RWPE1 (cell line): ENCODE measurements at places on chromosomes 12 and 14.

DNA sequence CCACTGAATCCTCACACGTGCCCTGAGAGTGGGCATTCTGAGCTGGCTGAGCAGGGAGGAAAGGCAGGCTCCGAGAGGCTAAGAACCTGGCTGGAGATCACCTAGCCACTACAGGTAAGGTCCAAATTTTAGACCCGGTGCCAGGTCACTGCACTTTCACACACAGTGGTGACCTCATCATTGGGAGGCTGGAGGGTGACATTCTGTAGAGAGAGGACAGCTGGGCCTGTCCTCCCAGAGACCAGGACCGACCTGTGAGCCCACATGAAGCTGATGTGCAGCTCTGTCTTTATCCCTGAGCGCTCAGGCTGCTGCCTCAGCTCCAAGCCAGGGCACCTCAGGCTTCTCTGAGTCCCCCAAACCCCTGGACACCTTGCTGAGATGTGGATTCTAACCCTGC, 4.1 kb downstream of the TTC7B start:
- DNase-seq, result no peak

GRCh38 chr14:68586896-68587751, 205.7 kb downstream of the ZFP36L1 start:
- DNase-seq, result no peak

- no peak for DNase-seq
These were observed 414.8 kb upstream of the LMO3 start for GRCh38 chr12:17020765-17021164.

GRCh38 chr12:109464642-109465351, 12.3 kb downstream of the KCTD10 start:
- no peak for DNase-seq

DNA sequence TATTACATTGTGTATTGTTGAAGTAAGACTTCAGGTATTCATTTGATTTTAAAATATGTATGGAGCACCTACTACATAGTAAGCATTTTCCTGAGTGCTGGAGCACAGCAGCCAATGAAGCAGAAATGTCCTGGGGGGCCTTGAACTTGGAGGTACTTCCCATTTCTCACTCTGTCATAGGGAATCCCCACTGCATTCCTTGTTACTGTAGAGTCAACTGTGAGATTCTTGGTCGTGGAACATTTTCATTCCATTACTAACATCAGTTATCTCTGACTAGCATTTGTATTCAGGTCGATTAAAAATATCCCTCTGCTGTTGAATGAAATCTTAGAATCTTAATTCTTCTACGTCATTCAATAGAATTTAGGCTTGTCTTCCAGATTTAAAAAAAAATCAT, 66.7 kb downstream of the PDE3A start:
- DNase-seq, result no peak

DNA sequence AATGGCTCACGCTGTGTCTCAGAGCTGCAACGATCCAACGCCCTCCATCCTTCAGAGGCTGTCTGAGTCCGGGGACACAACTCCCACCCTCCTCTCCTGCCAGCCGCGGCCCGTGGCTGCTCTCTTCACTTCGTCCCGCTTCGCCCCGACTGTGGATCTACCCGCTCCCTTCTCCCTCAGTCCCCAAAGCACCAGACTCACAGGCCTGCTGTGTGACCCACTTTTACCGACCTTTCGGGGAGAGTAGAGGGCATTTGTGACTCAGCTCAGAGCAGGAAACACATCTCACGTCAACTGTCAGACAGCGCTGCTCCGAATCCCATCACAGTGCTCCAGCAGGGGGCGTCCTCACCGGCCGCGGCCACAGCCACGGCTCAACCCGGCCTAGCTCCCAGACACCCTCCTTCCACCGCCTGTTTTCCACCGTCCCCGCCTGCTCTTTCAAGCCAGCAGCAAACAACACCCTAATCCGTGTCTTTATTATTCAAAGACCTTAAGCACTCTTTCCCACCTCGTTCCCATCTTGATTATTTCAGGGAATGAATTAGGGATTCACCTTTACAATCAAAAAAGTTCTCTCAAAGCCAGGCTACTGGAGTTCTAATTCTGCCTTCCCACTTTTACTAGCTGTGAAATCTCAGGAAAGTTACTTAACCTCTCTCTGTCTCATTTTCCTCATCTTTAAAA, 5.0 kb upstream of the AQP2 start:
- peak; percentile 55 for DNase-seq

GRCh38 chr12:116599285-116600136, 40.3 kb downstream of the MAP1LC3B2 start:
- peak; percentile 72 for DNase-seq

DNA sequence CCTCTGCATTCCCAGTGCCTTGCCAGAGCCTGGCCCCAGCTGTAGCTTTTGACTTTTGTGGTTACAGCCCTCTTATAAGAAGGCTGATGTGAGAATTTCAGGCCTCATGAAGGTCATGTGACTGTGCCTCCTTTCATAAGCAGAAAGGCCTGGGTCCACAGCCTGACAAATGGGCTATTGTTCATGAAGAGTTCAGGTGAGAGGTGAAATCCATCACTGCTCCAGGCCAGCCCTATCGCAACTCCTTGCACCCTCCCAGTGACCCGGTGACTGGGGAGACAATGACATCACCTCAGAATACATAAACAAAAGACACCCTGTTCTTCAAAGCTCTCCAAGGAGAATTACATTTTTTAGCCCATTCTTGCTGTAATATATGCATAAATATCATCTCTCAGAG, 321.5 kb downstream of the PCNX1 start:
- DNase-seq, result no peak

DNA sequence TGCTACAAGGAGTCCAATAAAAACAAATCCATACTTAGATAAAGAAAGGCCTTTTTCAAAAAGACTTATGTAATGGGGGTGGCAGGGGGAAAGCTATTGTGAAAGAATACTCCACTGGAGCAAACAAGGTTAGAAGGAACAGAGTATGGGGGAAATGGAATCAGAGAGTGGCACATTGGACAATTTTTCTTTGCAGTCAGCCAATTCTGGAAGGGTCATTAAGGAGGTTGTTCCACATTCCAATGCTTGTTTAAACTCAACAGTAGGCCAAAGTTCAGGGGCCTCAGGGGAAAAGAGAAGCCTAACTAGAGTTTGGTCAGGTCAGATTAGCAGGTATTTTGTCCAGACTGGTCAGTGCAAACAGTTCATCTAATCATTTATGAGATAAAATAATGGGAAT, 105.2 kb upstream of the RESF1 start:
- DNase-seq, result no peak

DNA sequence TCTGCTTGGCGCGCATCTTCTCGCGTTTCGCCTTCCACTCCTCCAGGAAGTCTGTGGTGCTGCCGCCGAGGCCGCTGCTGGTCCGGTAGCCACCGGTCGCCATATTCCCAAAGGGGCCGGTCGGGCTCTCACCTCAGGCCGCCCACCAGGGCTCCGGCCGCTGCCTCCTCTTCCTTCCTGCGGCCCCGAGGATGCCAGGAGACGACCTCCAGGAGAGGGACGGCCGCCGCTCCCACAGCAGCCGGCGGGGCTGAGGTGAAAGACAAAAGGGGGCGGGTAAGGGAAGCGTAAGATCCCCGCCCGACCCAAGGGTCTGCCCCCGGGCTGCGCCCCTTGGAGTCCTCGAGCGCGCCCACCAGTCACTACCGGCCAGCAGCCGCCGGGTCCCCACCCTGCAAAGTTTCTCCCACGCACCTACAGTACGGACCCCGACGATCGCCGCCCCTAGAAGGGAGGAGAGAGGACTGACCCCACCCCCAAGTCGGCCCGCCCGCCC, 574 bp downstream of the PAWR start:
- DNase-seq, result no peak

- DNase-seq, result no peak
These were observed 31.1 kb downstream of the SSH1 start for GRCh38 chr12:108826101-108826806.

GRCh38 chr12:47234576-47235141, 154.9 kb upstream of the AMIGO2 start:
- DNase-seq, result peak; percentile 62

DNA sequence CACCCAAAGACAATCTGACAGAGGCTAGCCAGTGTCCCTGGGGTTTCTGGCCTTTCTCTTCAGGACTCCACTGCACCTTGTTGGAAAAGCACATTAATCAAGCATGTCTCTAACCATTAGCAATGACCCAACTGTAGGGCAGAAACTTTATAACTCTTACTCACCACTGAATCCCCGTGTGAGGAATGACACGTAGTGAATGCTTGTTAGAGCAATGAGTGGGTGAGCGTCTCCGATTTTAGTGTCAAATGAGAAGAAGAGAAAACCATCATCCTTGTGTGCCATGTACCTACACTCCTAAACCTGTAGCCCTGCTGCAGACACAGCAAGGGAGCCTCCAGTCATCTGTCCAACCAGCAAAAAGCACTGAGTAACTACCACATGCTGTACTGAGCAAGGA, 56.5 kb upstream of the GPR68 start:
- DNase-seq, result no peak

DNA sequence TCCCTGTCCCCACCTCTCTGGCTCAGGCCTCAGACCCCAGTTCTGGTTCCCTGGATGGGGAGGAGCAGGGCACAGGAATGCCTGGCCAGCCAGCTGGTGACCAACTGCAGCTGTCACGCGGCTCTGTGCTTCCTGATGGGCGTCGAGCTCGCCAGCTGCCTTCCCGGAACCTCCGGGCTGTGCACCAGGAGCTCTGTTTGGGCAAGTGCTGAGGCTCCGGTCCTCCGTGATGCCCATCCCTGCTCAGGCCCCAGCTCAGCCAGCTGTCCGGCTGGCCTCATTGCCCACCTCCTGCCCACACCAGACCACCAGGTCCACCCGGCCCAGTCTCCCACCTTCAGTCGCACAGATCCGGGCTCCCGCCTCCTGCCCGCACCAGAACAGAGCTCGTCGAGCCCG, 4.8 kb downstream of the IFFO1 start:
- no peak for DNase-seq

- DNase-seq, result no peak
These were observed 9.7 kb downstream of the JDP2 start for GRCh38 chr14:75437201-75438143.

DNA sequence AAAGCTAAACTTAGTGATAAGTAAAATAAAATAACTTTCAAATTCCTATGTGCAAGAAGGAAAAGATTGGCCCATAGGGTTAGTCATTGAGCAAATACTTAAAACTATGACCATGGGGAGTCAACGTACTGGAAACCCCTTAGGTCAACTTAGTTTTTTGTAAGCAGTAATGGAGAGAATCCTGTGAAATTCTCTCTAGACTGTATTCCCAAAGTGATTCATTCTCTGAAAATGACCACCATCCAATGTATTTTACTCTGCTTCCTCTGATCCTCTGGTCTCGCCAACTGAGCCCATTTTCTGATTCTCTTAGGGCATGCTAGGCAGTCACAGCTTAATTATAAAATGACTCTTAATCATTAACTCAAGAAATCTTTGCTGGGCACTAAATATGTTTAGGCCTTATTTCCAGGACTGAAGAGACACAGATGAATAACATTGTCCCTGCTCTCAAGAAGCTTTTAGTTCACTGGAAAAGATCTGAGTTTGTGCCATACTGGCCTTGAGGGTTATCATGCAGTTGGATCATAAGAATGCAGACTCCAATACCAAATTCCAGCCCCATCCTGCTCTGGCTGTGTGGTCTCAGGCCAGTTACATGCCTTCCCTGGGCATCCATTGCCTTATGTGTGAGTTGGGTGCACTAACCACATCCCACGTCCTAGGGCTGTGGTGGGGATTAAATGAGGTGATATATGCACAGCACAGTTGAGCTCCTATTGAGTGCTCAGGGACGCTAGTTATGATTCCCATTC, 732.4 kb downstream of the AACS start:
- no peak for DNase-seq

DNA sequence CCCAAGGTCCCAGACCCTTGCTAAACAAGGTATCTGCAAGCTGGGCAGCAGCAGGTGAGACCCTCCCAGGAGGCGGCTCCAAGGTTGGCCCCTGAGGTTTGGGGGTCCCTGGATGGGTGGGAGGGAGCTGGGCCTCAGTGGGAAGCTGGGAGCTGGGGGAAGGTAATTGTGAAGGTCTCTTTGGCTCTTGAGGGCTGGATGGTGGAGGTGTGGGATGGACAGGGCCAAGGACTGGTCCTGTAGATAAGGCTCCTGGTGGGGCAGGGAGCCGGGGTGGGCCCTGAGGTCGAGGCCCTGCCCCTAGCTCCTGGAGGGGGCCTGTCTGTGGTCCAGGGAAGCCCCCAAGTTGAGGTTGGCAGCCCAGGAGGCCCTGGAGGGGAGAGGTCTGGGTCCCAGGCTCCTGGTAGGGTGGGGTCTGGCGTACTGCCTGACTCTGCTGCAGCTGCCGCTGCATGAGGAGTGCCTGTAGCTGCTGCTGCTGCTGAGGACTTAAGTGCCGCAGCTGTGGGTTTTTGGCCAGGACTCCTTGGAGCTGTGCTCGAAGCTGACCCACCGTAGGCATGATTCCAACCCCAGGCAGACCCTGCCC, 13.1 kb upstream of the PRKAG1 start:
- DNase-seq, result no peak

DNA sequence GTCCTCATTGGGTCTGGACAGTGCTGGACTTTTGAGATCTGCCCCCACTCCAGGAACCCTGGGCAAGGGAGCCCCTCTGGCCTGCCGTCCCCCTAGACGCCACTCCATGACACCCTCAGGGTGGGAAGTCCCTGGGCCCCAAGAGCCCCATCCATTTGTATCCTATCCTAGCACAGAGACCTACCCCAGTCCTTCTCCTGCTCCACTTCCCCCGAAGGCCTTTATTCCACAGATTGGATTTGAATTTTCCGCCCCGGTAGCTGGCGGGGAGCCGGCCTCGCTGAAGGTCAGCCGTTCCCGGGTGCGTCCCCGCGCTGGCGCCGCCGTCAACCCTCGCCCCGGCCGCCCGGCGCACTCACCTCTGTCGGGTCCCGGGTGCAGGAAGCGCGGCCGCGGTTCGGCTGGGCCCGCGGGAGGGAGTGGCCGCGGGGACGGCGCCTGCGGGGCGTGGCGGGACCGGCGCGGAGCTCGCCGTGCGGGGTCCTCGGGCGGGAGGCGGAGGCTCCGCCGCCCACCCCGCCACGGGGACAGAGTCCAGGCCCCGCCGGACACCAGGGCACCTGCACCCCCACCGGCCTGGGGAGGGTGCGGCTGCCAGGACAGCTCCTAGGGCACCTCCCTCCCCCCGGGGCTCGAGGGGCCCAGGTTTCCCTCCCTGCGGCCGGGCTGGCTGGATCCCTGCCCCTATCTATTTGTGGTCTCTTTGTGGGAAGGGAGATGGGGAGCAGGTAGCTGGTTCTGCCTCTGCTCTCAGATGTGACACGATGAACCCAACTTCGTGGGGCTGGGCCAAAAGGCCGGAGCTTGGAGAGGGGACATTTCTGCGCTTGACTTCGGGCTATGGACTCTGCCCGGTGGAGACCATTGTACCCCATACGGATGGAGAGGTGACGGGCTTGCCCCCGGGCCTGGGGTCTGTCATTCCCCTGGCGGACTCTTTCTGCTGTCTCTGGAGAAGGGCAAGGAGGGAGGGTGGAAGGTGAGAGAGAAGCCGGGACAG, 19.9 kb upstream of the GPR68 start:
- DNase-seq, result no peak

DNA sequence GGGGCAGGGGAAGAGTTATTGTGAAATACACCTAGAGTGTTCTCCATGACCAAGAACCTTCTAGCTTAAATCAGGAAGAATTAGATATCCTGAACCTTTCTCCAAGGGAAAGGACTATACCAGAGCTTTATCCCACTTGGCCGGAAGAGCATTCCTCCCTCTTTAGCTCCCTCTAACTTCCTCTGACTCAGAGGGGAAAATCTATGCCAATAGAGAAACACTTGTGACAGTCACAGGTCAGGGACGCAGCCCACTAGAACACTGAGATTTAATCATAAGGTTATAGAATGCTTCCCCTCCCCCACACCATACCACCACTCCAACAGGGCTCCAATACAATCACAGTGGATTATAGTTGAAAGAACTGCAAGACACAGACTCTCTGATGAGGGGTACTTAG, 55.4 kb upstream of the RFX4 start:
- no peak for DNase-seq

GRCh38 chr12:26918321-26919215, 19.2 kb downstream of the INTS13 start:
- DNase-seq, result no peak
